AG09309 (cell line): ENCODE measurements at places on chromosomes 12 and 14.

DNA sequence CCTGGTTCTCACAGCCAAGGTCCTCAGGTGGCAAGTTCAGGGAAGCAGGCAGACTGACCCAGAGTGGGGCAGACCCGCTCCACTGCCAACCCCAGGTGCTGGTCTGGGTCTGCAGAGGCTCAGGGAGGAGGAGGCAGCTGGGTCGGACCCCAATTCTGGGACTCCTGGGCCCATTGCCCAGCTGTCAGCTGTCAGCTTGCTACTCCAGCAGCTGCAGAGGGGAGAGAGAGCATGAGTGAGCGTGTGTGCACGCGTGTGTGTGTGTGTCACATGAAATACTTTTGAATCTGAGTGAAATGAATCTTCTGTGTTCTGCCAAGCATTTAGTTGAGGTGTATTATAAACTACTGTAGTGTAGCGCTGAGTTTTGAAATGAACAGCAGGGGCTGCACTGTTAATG is 30.8 kb downstream of the XRCC3 start:
- no peak for DNase-seq

GRCh38 chr12:108122644-108123043 is 6.4 kb upstream of the WSCD2 start:
- DNase-seq, result no peak

GRCh38 chr12:30191696-30192455 is 408.1 kb upstream of the TMTC1 start:
- no peak for DNase-seq

GRCh38 chr14:88098163-88098562 is 93.2 kb downstream of the GPR65 start:
- DNase-seq, result no peak

GRCh38 chr12:42402821-42403411 is 76.9 kb downstream of the PPHLN1 start:
- no peak for DNase-seq

DNA sequence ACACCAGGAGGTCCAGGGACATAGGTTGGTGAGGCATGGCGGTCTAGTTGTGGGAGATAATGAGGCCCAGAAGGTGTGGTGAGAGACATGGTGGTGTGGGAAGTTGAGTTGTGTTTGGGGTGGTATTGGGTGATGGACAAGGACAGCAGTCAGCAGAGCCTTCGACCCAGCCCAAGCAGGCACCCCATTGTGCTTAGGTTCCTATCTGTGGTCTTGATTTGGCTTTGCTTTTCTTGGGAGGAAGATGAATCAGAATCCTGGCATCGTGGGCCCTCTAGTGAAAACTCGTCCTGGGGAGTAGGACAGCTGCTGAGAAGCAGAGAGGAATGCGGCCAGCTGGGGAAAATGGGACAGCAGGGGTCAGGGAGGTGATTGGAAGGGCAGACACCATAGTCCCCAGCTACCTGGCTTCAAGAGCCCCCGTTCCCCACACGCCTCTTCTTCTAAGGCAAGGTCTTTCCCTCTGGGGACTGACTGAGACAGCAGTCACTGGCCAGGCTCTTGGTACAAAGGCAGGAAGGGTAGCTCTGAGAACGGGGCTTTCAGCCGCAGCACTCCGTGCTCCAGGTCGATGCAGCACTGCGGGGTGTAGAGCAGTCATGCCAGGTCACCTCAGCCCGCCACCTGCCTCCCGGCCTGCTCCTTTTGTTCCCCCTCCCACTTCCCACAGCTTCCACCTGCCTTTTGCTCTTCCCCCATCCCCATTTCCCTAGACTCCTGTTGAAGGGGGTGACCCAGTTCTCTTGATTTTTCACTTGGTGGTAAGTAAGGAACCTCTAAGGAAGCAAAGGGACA is 7.9 kb downstream of the NRIP2 start:
- DNase-seq, result no peak

DNA sequence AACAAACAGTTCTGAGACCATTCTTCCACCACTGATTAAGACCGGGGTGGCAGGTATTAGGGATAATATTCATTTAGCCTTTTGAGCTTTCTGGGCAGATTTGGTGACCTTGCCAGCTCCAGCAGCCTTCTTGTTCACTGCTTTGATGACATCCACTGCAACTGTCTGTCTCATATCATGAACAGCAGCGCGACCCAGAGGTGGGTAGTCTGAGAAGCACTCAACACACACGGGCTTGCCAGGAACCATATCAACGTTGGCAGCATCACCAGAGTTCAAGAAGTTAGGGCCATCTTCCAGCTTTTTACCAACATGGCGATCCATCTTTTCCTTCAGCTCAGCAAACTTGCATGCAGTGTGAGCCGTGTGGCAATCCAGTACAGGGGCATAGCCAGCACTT is 16.9 kb downstream of the AEBP2 start:
- DNase-seq, result no peak

GRCh38 chr12:113461666-113462065 is 10.0 kb downstream of the LHX5 start:
- DNase-seq, result no peak

GRCh38 chr12:52659951-52660350 is 7.9 kb upstream of the KRT2 start:
- no peak for DNase-seq

- no peak for DNase-seq
Measured at GRCh38 chr12:25550186-25550585, 2.9 kb downstream of the LMNTD1 start.

DNA sequence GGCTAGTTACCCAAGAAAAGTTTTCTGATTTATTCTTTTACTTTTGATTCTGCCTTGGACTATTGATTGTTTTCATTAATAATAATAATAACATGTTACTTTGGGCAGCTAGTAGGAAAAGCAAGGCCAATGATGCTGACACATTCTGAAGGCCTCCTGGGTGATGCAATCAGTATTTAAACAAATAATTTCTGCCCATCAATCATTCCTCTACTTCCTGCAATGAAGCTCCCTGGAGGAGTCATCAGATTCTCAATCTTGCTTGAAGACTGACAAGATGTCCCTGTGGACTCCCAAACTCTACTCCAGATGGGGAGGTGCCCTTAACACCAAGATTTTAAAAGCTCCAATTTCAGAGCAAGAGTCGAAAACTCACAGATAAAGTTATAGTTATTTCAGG is at the start of gene SPX:
TSS of gene SPX (plus strand) at position 244 of the 400 bp plus-strand sequence. CDS start 177 bp downstream, outside the sequence.
- DNase-seq, result no peak

DNA sequence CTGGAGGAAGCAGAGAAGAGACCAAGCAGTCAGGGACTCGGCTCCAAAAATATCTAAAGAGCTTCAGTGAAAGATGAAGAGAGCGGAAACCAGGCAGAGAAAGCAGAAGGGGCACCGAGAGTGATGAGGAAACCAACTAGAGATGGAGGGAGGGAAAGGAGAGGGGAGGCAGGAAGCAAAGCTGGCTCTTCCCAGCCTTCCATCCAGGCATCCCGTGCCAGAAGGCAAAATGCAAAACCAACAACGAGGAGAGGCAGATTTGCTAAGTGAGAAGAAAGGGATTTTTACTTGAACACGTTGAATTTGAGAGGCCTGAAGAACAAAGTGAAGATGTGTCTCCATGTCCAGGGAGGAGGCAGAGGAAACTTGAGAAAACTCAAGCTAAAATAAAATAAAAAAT is 90.1 kb downstream of the NUAK1 start:
- no peak for DNase-seq

GRCh38 chr12:24903329-24904088 is 45.4 kb downstream of the BCAT1 start:
- DNase-seq, result no peak

DNA sequence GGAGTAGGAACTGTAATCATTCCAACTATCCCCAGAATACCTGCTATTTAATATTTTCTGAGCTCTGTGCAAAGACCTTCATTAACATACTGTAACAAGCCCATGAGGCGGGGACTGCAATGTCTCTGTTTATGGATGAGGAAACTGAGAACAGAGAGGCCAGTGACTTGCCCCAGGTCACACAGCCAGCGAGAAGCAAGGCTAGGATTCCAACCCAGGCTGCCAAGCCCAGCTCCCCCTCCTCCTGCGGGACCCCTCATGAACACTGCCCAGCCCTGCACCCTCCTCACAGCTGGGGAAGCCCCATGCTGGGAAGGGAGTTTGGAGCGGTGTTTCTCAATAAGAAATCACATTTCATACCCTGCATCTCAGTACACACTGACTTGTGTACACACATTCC is 10.9 kb downstream of the HVCN1 start:
- no peak for DNase-seq

GRCh38 chr14:95146079-95146771 is 11.1 kb downstream of the DICER1 start:
- no peak for DNase-seq

DNA sequence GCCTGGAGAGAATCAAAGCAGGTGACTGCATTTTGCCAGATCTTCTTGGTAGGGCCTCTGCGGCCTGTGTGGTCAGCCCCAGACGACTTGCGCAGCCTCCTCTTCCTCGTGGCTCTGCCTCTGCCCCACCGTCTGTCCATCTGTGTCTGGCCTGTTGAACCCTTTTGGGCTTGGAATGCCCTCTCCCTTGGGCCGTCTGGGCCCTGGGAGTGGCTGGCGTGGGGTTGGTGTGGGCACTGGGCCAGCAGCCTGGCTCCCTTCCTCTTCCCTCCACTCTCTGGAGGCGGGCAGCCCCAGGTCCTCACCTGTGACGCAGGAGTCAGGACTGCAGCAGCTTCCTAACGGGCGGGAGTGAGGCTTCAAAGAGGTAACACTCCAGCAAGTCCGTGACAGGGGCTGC is 9.7 kb upstream of the CCDC197 start:
- no peak for DNase-seq

DNA sequence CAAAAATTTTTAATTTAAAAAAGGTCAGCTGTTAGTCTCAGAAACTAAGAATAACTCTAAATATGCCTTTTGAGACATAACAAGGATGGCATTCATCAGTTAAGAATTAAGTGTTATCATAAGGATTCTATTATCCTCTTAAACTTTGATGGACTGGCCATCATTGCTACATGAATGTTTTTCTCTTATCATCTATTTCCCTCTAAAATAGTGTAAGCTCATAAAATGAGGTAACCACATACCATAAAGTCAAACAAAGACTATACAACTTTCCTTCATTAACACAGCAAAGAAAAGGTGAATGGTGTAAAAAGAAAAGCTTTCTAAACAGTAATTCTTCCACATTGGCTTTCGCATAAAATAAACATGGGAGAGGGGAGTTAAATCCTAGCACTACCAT is 41.1 kb downstream of the TMTC1 start:
- no peak for DNase-seq

GRCh38 chr14:57464008-57464730 is 29.5 kb downstream of the CCDC198 start:
- DNase-seq, result no peak

- no peak for DNase-seq
Measured at GRCh38 chr14:64706593-64707193, 2.5 kb downstream of the PLEKHG3 start.

DNA sequence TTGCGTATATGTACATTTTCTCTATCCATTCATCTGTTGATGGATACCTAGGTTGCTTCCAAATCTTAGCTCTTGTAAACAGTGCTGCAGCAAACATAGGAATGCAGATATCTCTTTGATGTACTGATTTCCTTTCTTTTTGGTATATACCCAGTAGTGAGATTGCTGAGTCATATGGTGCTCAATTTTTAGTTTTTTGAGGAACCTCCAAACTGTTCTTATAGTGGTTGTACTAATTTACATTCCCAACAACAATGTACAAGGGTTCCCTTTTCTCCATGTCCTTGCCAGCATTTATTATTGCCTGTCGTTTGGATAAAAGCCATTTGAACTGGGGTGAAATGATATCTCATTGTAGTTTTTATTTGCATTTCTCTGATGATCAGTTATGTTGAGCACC is 44.3 kb downstream of the PELI2 start:
- DNase-seq, result no peak

- DNase-seq, result peak; percentile 8
Measured at GRCh38 chr12:130916241-130916911, 37.3 kb upstream of the ADGRD1 start.

DNA sequence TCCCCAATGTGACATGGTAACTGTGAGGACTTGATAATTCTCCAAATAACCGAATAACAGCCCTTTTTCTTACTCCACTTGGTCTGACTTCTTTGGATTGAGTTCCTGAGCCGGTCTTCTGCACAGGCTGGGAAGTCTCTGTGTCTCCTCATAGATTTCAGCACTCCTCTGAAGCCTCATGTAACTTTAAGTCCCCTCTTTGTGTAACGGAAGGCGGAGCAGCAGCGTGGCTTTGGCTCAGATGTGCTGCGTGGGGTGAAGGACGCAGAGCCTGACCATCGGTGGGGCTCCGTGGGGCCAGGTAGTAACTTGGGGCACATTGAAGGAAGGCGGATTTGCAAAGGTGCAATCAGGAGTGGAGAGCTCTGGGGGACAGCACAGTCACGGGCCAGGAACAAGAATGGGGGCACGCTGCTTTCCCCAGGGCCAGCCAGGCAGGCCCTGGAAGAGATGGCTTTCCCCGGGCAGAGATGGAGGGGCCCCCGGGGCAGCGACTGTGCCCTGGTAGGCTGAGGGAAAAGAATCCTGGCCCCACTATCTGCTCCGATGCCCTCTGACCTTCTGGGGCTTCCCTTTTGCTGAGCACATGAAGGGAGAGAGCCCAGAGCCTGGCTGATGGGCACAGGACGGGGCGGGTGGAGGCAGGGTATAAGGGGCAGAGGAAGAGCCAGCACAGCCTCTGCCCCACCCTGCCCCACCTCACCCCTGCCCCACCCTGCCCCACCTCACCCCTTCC is 56.9 kb downstream of the ADGRD1 start:
- no peak for DNase-seq

DNA sequence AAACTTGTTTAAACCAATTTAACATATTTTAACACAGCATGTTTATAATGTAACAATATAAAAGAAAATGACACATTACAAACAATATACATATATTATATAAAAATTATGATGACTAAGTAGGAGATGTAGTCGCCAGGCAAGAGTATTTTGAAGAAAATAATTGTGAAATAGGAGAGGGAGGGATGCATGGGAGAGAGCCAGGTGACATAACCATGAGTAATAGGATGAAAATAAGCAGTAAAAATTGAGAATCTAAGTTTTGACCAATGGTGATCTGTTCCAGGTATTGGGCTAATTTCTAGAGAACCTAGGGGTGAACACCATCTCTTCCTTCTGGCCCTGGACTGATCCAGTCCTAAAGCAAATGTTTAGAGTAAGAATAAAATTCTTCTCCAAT is 315.2 kb upstream of the G2E3 start:
- DNase-seq, result peak; percentile 34

DNA sequence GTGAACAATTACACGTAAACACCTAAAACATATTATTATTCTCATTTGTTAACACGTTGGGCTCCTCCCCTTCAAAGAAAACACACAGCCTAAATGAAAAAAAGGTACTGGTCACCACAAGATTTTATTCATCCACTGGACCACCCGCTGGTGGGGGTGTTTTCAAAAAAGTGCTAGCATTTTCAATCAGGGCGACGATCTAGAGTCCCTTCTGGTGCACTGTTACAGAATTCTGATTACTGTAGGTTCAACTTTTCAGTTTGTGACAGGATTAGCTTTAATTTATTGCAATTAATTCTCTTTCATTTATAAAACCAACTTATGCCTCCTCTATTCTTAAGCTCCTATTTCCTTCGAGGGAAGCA is 443 bp downstream of the MAGOHB start:
- no peak for DNase-seq

DNA sequence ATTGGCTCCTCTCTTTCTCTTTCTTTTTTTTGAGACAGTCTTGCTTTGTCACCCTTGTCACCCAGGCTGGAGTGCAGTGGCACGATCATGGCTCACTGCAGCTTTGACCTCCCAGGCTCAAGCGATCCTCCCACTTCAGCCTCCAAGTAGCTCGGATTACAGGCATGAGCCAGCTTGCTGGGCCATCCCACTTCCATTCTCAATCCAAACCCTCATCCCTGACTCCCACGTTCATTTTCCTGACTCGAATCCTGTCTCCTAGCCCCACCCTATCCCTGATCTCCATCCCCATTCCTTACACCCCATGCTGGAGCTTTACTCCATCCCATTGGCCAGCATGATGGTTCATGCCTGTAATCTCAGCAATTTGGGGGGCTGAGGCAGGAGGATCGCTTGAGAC is 7.8 kb downstream of the SPRYD4 start:
- no peak for DNase-seq
